Thyroid gland (tissue), 4 donors: ENCODE measurements at places on chromosomes 7 and 10. TPM values are rescaled to one million over a fixed set of nuclear protein-coding genes. Genes with fewer than 3 reads are reported as not detected.
A peak's percentile ranks its signal among the peaks of the same experiment; 100 is the strongest.

- H3K4me1 ChIP-seq: no peaks in the 10 kb centered on the region
- no peaks in the 10 kb centered on the region for H3K27me3 ChIP-seq
- H3K4me3 ChIP-seq: no peak overlapping the region
- no peak overlapping the region for H3K27ac ChIP-seq
These were observed 22.0 kb downstream of the ADRA2A start for GRCh38 chr10:111098679-111099437.

The LHFPL3 gene
- not detected for total RNA-seq

The COL28A1 gene
- 1.9 TPM for total RNA-seq

DNA sequence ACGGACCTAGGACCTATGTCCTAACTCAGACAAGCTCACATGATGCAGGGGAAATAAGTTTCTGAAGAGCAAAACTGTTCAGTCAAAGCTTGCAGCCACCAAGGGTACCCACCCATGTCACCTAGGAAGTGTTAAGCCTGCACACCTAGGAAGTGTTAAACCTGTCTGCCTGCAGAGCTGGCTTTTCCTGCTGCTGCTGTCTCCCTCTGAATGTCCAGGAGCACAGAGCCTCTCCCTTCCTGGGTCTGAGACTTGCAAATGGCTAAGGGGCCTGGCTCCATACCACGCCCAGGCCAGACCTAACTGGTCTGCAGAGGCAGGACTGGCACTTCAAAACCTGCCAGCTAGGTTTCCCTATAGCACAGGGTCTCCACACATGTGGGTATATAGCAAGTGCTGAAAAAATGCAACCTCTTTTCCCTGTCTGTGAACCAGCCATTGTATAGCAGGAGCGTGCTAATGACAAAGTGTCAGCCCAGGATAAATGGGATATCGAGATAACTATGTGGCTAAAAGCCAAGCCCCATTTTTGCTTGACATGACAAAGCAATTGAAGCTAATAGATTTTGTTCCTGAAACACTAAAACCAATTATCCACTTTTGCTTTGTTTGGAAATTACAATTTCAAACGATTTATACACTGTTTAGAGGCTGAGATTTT, 1.5 kb downstream of the GDF2 start:
- H3K36me3 ChIP-seq: no peaks in the 10 kb centered on the region
- no peak overlapping the region for H3K27ac ChIP-seq
- no peaks in the 10 kb centered on the region for H3K4me1 ChIP-seq
- DNase-seq: no peak

DNA sequence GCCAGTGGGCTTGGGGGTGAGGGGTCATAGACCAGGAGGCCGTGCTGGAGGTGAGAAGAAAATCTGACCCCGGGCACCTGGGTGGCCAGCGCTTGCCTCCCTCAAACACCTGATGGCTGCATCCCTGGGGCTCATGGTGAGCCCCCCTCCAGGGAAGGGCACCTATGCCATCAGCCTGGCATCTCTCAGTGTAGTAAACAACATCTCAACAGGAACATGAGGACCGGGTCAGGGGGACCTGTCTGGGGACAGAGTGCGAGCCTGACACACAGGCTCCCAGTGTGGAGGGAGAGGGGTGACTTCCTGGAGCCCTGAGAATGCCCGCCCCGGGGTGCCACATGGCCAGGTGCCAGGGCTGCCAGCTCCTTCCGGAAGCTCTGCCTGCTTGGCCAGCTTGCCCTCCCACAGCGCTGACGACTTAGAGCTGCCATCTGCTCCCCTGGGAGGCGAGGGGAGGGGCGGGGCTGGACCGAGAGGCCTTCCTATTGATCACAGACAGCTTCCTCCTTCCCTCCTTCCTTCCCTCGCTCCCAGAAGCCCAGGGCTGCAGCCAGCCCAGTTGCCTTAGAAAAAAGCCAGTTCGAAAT, 12.3 kb downstream of the STX1A start:
- H3K4me3 ChIP-seq: no peak overlapping the region
- no peak overlapping the region for H3K27ac ChIP-seq
- DNase-seq: peak; percentile 30
- no peaks in the 10 kb centered on the region for H3K27me3 ChIP-seq
- no peaks in the 10 kb centered on the region for H3K36me3 ChIP-seq

DNA sequence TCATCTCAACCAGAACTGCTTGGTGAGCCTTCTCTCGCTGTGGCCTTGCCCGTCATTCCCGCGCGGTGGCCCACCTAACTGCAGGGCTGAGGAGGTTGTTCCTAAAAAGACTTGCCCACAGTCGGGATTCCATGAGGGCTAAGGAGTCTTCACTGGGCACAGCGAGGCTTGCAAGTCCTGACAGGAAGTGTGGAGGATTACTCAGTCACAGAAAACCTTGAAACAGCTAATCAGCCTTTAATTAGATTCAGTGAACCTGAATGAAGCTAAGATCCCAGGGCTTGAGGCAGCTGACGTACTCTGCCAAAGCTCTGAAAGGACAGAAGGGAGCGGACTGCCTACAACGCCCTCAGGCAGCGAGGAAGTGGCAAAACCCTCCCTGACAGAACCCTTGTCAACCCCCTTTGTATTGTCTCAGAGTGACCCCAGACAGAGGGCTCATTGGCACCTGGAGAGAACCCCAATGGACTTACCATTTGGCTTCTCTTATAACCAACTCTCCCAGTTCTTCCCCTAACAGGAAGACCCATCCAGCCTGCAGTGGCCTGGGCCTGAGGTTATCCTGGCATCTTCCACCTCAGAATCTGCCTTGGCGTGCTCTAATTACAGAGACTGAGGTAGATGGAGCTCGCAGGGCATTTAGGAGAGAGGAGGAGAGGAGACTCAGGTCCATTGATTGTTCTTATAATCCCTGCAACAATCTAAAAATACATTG, 2.5 kb upstream of the LAMB4 start:
- H3K27me3 ChIP-seq: no peaks in the 10 kb centered on the region
- H3K27ac ChIP-seq: no peak overlapping the region

The TSPAN33 gene
- 20.4 TPM for total RNA-seq

- H3K27ac ChIP-seq: no peak overlapping the region
- H3K36me3 ChIP-seq: no peaks in the 10 kb centered on the region
- no peaks in the 10 kb centered on the region for H3K27me3 ChIP-seq
- no peak for DNase-seq
- no peaks in the 10 kb centered on the region for H3K4me1 ChIP-seq
These were observed 61.1 kb downstream of the CXCL12 start for GRCh38 chr10:44323838-44324237.

DNA sequence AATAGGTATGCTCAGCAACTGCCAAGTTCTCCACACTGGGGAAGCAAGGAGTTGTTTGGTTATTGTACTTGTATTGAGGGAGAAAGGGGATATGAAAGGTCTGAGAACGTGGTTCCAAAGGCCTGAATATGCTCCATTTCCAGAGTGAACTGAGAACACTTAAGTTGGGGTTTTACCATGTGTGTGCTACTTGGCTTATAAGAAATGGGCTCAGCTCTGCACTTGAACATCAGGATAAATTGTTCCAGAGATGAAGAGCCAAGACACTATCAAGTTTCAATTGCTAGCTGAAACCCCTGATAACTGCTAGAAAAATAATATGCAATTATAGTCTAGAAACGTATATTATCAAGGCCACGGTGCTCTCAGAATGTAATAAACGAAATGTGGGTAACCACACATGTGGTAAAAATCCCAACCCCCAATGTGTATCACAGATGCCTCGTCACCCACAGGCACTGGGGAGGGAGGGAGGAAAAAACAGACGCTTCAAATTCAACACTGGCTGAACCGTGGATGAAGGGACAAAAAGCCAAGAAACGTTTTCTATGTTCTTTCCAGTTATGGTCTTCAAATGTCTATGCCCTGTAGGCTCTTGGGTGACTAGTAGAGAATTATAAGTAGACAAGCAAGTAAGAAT, 16.3 kb downstream of the ELMO1 start:
- H3K27me3 ChIP-seq: no peaks in the 10 kb centered on the region
- H3K4me3 ChIP-seq: no peak overlapping the region
- peaks cover 63% of the 10 kb centered on the region for H3K4me1 ChIP-seq
- DNase-seq: no peak
- H3K27ac ChIP-seq: peak overlapping the region; percentile 57

The WEE2 gene
- total RNA-seq: not detected

DNA sequence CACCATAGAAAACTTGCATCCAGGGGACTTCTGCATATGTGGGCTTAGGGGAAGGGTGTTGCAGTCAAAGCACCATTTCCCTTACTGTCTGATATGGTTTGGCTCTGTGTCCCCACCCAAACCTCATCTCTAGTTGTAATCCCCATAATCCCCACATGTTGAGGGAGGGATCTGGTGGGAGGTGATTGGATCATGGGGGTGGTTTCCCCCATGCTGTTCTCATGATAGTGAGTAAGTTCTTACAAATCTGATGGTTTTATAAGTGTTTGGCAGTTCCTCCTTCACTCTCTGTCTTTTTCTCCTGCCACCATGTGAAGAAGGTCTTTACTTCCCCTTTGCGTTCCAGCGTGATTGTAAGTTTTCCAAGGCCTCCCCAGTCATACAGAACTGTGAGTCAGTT, 177.4 kb downstream of the ADK start:
- no peaks in the 10 kb centered on the region for H3K36me3 ChIP-seq
- no peaks in the 10 kb centered on the region for H3K4me1 ChIP-seq

DNA sequence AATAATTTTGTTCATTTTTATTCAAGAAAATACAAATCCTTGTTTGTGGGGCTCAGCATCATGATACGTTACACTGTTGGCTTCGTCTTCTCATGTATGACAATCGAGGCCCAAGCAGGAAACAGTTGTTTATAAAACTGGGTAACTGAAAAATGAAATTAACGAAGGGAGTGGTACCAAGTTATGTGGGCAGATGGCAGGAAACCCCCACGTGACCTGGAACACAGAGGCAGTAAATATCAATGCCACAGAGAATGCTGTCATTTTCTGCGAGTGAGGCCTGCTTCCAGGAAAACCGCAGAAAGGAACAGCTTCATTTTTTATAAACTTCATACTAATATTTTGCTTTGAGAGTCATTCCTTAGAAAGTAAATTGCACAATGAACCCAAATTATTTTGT, 201.0 kb upstream of the ADARB2 start:
- H3K27me3 ChIP-seq: no peaks in the 10 kb centered on the region
- no peaks in the 10 kb centered on the region for H3K36me3 ChIP-seq
- H3K4me1 ChIP-seq: no peaks in the 10 kb centered on the region
- no peak overlapping the region for H3K27ac ChIP-seq

DNA sequence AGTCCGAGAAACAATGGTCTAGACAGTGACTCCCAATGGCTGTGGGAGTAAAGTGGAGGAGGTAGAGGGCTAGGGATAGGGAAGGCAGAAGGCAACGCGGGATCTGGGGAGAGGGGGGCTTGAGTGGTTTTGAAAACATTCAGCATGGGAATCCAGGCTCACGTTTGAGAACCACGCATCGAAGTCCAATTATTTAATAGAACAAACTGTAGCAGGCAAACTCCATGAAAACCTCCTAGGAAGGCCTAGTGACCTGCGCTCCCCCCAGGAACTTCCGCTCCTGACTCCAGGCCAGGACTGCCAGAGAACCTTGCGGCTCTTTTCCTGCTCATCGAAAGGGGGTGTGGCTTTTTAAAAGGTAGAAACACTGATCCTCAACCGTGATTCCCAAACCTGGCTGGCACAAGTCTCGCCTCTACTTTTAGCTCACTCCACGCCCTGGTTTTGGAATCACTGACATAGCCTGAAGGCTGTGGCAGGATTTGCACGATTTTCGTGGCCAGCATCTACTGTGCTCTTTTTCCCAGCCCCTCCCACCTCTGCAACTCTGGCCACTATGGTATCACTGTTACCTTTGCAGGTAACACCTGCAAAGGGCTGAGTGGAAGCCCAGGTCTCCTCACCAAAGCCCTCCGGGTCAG, 43.4 kb downstream of the MYOF start:
- H3K36me3 ChIP-seq: no peaks in the 10 kb centered on the region
- DNase-seq: peak; percentile 78
- no peak overlapping the region for H3K4me3 ChIP-seq
- peaks cover 93% of the 10 kb centered on the region for H3K4me1 ChIP-seq
- no peaks in the 10 kb centered on the region for H3K27me3 ChIP-seq

- no peak overlapping the region for H3K4me3 ChIP-seq
- no peak overlapping the region for H3K27ac ChIP-seq
- DNase-seq: no peak
- H3K4me1 ChIP-seq: no peaks in the 10 kb centered on the region
- H3K36me3 ChIP-seq: no peaks in the 10 kb centered on the region
These were observed 953.3 kb downstream of the XPNPEP1 start for GRCh38 chr10:108970016-108970415.

DNA sequence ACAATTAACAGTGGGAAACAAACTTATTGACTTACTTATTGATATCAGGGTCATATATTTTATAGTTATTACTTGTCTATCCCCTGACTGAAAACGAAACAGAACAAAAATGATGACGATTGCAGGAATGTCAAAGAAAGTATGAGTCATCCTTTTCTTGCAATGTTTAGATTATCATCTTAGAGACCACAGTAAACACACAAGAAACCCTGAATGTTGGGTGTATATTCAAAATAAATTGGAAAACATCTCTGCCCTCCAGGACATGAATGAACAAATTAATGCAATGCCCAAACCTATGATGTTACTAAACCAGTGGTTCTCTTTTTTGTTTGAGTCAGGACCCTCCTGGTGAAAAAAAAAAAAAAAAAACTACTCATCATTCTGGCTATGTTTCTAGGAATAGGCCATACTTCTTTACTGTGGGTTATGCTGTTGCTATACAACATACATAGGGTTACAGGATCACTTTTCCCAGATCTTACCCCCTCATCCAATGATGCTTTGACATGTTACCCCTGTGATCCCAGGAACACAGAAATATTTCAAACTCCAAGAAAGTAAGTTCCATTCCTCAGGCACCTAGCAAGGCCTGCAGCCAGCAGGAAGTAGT, 623.4 kb upstream of the IGFBP3 start:
- no peaks in the 10 kb centered on the region for H3K27me3 ChIP-seq
- H3K27ac ChIP-seq: no peak overlapping the region
- H3K36me3 ChIP-seq: no peaks in the 10 kb centered on the region
- H3K4me3 ChIP-seq: no peak overlapping the region
- no peaks in the 10 kb centered on the region for H3K4me1 ChIP-seq

- no peak overlapping the region for H3K4me3 ChIP-seq
- DNase-seq: no peak
- no peaks in the 10 kb centered on the region for H3K27me3 ChIP-seq
- peaks cover 33% of the 10 kb centered on the region for H3K4me1 ChIP-seq
- H3K36me3 ChIP-seq: no peaks in the 10 kb centered on the region
These were observed 107.9 kb downstream of the KAT6B start for GRCh38 chr10:74934100-74934812.

The SHTN1 gene
- 31.7 TPM for total RNA-seq

GRCh38 chr7:149228831-149229471, 10.5 kb upstream of the ZNF212 start:
- peaks cover 7% of the 10 kb centered on the region for H3K36me3 ChIP-seq
- no peaks in the 10 kb centered on the region for H3K4me1 ChIP-seq
- no peaks in the 10 kb centered on the region for H3K27me3 ChIP-seq

The ITGA8 gene
- 5.1 TPM for total RNA-seq

The UNC5B gene
- 5.1 TPM for total RNA-seq

- no peak for DNase-seq
- no peaks in the 10 kb centered on the region for H3K27me3 ChIP-seq
- H3K36me3 ChIP-seq: no peaks in the 10 kb centered on the region
- H3K27ac ChIP-seq: no peak overlapping the region
These were observed 149.2 kb downstream of the CACNA2D1 start for GRCh38 chr7:82294382-82294784.

The MEOX2 gene
- 12.2 TPM for total RNA-seq

The PALS2 gene
- 72.2 TPM for total RNA-seq

The WIPF3 gene
- 1.1 TPM for total RNA-seq

GRCh38 chr7:48515171-48515570, 343.9 kb downstream of the ABCA13 start:
- no peak overlapping the region for H3K27ac ChIP-seq
- DNase-seq: no peak
- H3K36me3 ChIP-seq: no peaks in the 10 kb centered on the region
- no peaks in the 10 kb centered on the region for H3K4me1 ChIP-seq
- no peak overlapping the region for H3K4me3 ChIP-seq
